ENCODE measurements at places on chromosomes 2 and 18.

DNA sequence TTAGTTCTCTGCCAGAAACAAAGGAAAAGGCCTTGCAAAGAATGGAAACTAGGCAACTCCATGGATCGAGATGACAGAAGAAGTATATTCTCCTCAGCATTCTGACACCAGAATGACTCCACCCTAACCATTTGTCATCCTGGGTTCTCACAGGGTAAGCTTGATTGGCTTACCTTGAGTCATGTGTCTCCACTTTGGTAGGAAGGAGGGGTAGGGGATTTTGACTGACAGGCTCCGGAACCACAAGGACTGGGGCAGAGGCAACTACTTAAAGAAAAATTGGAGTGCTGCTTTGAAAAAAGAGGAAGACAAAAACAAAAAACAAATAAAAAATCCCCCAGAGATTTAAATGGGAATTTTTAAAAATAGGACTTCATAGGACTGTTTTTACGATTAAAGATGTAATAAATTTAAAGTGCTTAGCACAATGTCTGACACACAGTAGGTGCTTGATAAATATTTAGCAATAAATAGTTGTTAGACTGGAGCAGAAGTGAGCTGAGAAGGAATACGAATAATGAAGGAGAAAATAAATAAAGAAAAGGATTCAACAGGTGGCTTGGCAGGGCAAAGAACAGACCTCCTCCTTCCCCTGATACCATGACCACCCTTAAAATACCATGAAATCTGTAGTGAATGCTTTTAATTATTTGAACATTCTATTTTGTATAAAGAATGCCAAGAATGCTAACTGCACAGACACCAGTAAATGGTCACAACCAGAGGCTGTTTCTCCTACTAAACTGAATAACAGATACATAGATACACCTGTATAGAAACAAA is 230.2 kb downstream of the CDCA7 start:
- DNase-seq: no peak

GRCh38 chr18:70578480-70578879 is 289.6 kb downstream of the SOCS6 start:
- no peak for DNase-seq

DNA sequence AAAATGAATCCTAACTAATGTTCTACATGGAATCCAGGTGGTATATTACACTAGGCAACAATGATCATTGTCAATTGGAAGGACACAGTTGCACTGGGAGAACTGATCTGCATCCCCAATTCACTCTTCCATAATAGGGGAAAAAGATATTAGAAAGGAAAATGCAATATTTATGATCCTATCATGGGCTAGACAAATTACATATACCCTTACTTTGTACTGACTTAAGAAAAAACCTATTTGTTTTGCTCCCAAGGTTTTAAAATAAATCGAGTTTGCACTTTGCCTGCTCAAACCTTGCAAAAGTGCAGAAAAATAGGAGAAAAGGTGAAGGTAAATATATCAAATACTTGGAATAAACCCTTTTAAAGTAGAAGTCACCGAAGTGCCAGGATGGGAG is 11.0 kb upstream of the PAX3 start:
- DNase-seq: no peak

DNA sequence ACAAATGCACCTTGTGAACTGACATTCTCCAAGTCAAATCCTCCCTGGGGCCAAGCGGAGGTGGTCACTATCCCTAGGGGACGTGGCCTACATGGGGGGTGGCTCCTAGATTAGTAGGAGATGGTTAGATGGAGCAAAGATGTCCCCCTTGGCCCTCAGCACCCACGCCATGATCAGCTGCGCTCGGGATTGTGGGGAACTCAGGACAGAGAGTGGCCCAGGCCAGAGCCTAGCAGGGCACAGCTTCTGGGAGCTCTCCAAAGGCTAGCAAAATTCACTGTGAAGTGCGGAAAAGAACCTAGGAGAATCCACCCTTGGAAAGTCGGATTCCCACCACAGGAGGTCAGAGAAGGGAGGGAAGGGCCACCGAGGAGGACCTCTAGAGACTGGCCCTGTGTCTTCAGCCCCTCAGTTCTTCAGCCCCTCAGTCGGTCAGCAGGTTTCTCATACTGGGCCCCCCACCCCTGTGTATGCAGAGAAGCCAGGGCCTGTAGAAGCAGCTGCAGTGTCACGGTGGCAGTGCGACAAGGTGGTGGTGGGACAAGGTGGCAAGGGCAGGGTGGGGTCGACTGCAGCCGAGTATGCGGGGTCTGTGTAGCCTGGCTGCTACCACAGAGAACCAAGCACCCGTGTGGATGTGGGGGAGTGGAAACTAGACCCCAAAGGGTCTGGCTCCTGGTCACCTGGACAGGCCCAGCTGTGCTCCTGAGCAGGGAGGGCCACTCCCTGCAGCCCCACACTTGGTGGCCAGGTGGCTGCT is 18.4 kb downstream of the GPR55 start:
- DNase-seq: no peak

DNA sequence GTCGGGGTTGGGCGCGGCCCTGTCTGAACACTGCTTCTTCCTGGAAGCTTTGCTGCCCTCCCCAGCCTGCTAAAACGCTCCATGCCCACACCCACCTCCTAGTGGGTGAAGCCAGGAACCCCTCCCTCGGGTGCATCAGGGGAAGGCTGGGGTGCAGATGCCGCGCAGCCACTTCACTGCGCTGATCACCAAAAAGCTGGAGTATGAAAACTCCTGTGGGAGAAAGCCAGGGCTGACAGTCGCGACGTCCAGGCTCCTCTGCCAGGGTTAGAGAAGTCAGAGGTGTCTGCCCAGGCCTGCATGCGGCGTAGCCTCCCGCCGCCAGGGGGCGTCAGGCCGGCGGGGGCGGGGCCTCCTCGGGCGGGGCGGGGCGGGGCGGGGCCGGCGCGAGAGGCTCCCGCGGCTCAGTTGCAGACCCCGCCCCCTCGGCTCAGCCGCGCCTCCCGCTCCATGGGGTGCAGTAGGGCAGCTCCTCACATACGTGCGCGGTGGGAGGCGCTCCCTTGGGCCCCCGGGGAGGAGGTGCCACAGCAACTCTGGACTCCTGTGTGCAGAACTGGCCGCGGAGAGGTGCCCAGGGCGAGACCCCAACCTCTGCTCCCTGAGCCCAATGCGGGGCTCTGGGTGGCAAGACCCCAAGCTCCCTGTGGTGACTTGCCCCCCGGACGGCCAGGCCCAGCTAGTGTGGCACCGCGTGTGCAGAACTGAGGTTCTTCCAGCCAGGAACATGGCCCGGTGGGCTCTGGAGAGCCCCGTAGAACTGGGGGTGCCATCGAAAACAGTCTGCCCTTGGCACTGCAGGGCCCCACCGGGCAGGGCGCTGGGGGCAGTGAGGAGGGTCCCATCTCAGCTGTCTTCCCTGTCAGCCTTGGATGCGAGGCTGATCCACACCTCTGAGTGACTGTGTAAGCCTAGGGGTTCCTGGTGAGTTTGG is 1.8 kb upstream of the RNPEPL1 start:
- DNase-seq: peak; percentile 95

DNA sequence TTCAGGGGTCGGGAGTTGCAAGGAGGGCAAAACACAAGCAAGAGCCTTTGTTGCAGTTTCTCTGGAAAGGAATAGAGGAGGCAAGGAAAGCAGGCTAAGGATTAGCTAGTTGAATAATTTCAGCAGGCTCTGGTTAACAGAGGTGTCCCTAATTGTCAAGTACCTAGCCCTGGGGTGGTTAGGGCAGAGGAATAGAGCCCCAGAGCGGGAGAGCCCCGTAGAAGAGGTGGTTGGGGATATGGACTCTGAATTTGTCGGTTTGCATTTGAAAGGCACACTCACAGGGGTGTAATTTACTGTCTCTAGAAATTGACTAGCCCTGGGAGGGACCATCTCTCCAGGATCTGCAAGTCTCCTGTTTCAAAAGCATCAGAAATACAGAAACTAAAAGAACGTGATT is 1030.2 kb downstream of the TMEM182 start:
- no peak for DNase-seq
